ENCODE measurements at places on chromosomes 4 and X.

- DNase-seq: no peak
Measured at GRCh38 chr4:75786526-75786925, 62.1 kb downstream of the USO1 start.

DNA sequence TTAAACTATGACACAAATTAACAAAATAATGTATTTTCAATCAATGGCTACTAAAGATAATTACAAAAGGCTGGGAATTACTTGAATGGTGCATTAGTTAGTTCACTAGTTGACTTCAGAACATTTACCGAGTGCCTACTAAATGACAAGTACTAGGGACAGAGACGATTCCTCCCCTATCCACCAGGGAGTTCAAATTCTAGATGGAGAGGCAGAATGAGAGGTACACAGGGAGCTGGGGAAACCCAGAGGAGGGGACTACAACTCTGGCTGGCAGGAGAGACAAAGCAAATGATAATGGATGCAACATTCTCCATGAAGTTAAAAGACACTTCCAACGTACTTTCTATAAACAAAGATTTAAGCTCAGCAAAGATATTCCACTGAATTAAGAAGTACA, 43.1 kb upstream of the MCF2 start:
- DNase-seq: no peak

- no peak for DNase-seq
Measured at GRCh38 chr4:13797061-13797460, 169.5 kb upstream of the BOD1L1 start.

DNA sequence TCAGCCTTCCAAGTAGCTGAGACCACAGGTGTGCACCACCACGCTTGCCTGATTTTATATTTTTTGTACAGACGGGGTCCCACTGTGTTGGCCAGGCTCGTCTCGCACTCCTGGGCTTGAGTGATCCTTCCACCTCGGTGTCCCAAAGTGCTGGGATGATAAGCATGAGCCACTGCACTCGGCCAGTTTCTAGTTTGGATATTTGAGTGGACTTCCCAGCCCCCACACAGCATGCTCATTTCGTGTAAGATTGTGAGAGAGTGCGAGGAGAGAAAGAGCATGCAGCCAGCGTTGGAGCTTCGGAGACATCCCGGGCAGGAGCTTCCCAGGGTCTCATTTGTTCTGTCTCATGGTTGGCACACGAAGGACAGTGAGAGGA, 31.8 kb downstream of the ARSD start:
- DNase-seq: no peak

- DNase-seq: peak; percentile 1
Measured at GRCh38 chrX:129318375-129318774, 204.9 kb downstream of the SMARCA1 start.

DNA sequence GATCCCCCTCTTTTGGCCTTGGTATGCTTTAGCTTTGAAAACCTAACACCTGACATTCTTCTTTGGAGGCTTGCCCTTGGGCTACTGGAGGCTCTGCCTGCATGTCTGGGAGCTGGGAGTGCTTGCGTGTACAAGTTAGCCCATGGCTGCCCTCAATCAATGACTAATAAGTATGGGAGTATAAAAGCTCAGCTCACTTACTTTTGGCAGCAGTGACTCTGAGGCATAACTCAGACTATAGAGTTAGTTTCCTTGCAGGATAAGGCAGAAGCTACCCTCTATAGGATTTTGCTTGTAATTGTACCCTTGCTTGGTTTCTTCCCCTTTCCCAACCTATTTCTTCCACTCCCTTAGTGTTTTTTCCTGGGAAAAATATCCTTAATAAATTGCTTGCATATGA, 247.9 kb downstream of the PPP1R2C start:
- DNase-seq: peak; percentile 5

GRCh38 chrX:65900850-65901844, 138.7 kb downstream of the VSIG4 start:
- DNase-seq: no peak

- DNase-seq: peak; percentile 4
Measured at GRCh38 chrX:38347136-38347535, 5.3 kb upstream of the OTC start.

- peak; percentile 47 for DNase-seq
Measured at GRCh38 chr4:48290146-48290772, 20.6 kb upstream of the TEC start.

DNA sequence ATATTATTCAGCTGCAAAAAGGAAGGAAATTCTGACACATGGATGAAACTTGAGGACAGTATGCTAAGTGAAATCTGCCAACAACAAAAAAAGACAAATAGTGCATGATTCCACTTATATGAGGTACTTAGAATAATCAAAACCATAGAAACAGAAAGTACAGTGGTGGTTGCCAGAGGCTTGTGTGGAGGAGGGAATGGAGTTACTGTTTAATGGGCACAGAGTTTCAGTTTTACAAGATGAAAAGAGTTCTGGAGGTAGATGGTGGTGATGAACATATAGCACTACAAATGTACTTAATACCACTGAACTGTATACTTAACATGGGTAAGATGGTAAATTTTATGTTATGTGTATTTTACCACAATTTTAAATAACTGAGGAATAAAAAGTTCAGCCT, 212.0 kb upstream of the KLF3 start:
- no peak for DNase-seq

DNA sequence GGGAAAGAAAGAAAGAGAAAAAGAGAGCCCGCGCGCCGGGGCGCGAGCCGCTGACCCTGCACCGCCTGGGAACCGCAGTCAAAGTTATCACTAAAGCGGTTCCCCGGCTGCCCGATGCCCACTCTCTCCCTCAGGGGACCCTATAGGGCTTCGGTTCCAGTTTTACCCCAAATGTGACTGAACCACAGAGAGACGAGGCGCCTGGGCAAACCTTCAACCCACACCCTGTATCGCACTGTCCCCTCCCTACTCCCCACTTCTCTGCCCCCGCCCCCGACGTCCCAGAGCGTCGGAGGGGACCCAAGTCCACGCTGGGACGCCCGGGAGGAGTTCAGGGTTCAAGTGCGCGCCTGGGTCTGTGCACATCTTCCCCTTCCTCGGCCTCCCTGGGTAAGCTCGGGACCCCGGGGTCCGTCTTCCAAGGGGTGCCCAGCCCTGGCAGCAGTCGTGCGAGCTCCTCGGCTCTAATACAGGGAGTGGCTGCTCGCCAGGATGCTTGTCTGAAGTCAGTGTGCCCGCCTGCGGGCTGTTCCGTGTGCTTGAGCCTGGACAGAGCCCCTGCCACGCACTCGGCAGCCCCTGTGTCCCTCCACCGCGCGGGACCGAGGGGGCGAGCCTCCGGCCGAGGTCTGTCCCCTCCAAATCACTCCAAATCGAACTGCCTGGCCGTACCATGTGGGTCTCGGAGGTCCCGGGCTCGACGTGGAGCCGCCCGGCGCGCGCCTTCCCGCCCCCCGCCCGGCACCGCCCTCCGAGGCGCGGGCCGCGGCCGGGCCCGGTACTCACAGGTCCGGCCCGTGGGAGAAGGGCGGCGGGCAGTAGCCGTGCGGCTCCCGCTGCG, 960 bp downstream of the TRPC3 start:
- DNase-seq: no peak

GRCh38 chr4:40811956-40812355, 62.2 kb downstream of the NSUN7 start:
- no peak for DNase-seq

DNA sequence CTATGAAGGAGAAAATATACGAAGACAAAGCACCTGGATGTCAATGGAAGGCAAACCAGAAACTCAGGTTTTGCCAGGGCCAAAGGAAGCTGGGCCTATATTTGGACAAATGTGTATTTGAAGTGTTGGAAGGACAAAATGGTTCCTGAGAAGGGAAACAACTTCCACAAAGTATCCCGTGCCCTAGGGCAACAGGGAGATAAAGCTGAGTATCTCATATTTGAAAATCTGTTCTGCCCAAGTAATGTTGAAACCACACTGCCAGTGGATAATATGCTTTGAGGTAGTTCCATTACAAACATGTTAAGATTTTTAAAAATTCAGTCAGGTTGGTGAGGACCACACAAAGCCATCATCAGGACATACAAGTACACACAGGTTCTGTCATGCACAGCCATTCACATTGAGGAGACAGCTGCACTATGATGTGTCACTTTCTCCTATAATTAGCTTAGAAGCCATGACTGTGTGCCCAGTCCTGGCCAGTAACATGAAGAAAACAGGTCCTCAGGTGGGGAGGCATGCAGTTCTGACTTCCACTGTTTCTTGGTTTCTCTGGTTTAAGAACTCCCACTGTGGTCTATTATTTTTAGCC, 116.4 kb downstream of the PWWP3B start:
- DNase-seq: no peak

DNA sequence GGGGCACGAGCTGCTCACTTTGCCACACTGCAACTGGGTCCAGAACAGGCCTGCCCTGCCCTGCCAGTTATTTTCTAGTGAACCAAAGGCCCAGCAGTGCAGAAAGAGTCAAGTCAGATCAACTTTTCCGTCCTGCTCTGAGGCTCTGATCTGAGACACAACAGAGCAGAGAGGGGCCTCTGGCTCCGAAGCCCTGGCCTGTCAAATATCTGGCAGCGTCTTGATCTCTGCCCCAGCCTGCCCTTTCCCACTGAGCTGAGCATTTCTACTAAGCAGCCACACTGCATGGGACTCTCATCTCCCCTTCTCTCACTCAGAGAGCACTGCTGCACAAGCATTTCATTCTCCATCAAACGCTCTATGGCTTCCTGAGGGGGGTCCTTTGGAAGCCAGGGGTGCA, 11.8 kb downstream of the IGFBP7 start:
- DNase-seq: no peak

- no peak for DNase-seq
Measured at GRCh38 chrX:106341823-106342222, 173.7 kb downstream of the PWWP3B start.

All from Calu3 (cell line).